ENCODE measurements at places on chromosomes 6 and 20.

- no peak for DNase-seq
Measured at GRCh38 chr6:169034516-169035167, 219.0 kb downstream of the THBS2 start.

- DNase-seq: no peak
Measured at GRCh38 chr6:56730663-56731529, 88.2 kb upstream of the DST start.

GRCh38 chr6:11416936-11417576 is 120.5 kb upstream of the TMEM170B start:
- DNase-seq: no peak

DNA sequence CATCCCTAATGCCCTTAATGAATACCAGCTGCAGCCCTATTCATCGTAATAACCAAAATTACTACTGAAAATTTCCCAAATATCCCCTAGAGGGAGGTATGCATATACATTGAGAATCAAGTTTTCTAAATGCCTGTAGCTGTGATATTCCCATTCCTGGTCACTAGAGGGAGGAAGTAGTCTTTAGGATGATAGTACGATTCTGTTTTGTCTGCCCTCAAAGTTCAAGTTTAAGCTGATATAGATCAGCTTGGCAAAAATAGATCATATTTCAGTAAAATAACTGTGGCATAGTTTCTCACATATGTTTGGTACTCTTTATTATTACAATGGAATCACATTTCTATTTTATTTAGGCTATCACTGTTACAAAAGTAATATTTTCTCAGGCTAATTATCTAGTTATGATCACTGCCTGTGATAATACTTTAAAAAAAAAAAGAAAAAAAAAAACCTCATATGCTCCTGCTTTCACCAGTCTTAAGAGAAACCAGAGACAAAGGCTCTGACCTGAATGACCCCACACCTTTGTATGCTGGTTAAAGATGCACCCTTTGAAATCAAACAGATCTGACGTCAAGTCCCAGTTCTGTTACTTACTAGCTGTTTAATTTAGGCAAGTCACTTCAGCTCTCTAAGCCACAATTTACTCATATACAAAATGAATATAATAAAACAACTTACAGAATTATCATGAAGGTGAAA is 11.0 kb downstream of the TSPYL1 start:
- no peak for DNase-seq

GRCh38 chr6:17093686-17094085 is 8.2 kb upstream of the STMND1 start:
- DNase-seq: no peak

DNA sequence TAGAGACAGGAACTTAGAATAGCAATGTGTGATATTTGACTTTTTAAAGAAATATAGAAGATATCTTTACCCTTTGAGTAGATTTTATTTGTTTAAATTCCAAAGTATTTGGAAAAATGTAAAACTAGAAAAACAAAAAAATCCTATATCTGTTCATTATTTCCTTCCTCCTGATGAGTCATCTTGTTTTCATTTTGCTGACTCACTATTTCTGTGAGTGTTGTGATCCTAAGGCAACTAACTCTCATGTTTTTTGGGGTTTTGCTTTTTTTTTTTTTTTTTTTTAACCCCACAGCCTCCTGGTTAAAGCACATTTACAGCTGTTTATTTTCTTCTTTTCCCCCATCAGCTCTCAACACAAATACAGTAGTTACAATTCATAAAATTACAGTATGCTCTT is 37.8 kb upstream of the THEMIS start:
- no peak for DNase-seq

DNA sequence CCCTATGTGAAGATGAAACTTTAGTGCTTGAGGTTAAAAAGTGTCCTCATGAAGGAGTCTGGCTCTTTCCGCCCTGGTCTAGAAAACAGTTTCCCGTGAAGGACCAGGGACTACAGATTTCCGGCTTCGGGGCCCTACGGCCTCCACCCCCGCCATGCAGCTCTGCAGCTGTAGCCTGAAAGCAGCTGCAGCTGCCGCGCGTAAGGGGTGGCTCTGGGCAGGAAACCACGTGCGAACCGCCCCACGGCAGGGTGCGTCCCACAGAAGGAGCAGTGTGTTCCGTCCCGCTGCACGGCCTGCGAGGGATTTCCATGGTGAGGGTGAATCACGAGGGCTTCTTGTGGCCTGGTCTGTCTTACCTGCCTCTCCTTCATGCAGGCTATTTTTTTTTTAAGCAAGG is 117.0 kb downstream of the ERMARD start:
- DNase-seq: peak; percentile 67

GRCh38 chr6:87669051-87669450 is 33.0 kb downstream of the AKIRIN2 start:
- no peak for DNase-seq

DNA sequence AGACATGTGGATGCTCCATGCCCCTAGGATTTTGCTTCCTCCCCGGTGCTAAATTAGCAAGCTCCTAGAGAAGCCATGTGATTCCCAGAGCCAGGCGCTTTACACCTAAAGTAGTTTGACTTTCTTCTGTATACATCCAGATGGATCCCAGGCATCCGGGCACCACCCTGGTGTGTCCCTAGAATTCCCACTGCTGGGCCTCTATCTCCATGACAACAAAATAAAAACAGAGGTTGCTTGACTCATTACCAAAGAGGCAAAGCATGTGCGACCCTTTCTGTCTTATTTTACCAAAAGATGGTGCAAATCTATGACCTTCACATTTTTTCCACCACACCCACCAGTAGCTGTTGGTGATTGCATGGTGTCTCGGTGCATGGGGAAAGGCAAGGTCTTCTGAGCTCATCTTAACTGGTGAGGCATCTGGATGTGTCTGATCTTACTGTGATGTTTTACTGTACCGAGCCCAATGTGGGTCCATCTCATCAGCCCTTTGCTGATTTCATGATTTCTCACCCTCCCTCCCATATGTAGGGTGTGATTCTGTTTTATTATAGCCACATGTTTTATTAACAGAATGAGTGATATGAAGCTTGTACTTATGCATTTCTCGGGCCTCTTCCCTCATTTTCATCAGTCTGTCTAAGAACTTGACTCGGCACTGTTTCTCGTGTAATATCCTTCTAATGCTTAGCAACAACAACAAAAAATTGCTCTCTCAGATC is 27.4 kb upstream of the VAPB start:
- DNase-seq: no peak

DNA sequence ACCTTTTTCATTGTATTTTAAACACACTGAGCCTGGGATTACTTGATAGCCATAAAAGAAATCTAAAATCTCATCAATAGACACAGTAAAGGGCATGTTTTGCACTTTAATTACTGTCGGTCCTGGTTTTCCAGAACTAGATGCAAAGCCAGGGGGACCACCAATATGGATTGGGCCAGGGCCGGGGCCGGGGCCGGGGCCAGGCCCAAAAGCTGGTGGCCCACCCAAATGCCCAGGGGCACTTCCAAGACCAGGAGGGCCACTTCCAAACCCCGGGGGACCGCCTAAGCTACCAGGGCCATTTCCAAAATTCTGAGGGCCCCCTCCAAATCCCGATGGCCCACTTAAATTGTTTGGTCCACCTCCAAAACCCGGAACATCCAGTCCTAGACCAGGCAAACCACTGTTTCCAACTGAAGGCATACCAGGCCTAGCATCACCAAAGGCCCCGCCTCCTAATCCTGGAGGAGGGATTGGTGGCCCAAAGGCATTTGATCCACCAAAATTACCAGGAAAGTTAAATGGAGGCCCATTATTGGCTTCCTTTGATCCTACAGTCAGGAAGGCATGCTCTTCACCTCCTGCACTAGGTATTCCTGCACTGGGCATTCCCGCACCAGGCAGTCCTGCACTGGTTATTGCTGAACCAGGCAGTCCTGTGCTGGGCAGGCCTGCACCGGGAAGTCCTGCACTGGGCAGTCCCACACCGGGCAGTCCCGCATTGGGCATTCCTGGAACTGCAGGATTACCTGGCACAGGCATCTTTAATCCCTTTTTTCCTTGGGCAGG is 11.9 kb downstream of the CPNE1 start:
- DNase-seq: no peak

DNA sequence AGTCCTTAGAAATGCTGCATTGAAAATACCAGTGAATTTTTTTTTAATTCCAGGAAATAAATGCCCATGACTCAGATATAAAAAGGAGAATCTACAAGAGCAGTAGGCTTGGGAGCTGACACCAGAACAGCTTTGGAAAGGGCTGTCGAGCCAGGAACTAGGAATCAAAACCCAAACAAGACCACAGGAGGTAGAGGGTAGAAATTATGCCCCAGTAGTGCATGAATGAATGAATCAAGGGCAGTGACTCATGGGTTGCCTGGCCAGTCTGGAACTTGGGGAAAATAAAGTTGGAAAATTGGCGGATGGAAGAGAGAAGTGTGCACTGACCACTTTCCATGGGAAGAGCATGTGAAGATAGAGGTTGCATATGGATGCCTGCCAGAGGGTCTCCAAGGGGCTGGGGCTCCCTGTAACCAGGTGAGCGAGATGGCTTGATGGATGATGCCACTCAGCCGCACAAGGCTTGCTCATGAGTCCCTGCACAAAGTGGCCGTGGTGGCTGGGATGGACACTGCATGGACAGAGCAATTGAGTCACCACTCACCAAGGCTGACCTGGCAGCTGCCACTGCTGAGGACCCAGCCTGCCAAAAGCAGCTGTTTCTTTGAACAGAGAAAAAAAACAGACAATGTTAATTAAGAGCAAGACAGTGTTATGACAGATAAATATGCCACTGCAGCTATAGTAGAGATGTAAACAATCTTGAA is 15.2 kb upstream of the MCCD1 start:
- DNase-seq: no peak

GRCh38 chr20:19285436-19285835 is 73.0 kb downstream of the SLC24A3 start:
- no peak for DNase-seq

- no peak for DNase-seq
Measured at GRCh38 chr6:41228616-41229015, 467 bp downstream of the TREML4 start.

GRCh38 chr6:135876058-135876457 is 24.6 kb downstream of the PDE7B start:
- no peak for DNase-seq

DNA sequence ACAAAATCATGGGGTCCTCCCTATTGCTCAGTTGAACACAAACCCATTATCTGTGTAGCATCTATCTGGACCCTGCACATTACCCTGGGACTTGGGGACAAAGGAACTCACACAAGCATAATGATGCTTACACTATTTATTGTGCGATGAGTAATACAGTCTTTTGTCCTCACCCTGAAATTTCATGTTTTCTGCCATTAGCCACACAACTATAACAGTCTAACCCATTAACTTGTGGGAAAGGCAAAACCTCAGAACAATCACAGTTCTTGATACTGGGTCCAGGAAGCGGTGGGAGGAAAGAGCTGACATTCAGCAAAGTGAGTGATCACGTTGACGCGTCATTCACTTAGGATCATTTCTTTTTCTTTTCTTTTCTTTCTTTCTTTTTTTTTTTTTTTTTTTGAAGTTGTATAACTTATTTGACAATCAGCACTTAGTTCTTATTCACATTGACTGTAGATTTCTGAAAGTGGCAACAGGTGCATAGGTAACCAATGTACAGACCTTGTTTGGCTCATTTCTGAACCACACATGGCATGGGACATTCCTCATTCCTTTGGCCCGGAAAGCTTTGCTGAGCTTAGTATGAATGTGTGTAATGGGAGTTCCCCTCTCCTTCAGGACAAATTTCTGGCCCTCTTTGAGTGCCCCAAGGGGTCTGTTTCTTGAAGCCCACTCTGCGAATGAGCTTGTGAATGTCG is 94.8 kb upstream of the CNKSR3 start:
- no peak for DNase-seq

DNA sequence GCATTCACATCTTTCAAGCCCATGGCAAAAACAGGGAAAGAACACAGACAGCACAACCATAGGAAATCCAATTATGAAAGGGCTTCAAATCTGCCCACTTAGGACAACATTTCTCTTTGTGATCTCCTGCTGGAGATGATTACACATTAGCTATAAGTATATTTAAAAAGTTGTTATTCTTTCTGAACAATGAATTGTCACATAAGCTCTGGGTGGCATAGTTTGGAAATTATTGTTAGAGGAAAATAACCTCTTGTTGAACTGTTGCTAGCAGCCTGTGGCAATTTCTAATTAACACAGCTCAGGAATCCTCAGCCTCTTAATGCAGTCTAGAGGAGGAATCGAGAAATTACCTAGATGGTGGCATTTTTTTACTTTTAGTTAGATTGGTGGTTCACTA is 54.9 kb downstream of the BCAS1 start:
- DNase-seq: no peak

DNA sequence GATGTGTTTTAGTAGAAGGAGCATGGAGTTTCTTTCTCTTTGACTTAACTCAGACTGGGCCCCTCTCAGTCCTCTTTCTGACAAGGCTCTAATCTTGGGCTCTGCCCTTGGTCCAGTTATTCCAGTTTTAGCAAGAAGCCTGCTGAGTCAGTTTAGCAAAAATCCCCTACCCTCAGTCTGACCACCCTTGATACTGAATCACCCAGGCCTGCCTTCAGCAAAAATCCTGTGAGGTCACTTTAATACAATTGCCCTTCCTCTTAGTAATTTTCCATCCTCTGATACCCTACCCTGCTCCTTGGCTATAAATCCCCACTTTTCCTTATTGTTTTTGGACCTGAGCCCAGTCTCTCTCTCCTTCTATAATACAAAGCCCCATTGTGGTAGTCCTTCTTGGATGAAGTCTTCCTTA is 326.7 kb upstream of the NOX3 start:
- DNase-seq: no peak

- no peak for DNase-seq
Measured at GRCh38 chr6:12208190-12208589, 82.0 kb upstream of the EDN1 start.

- DNase-seq: no peak
Measured at GRCh38 chr6:71403422-71404134, 115.0 kb downstream of the OGFRL1 start.

- DNase-seq: no peak
Measured at GRCh38 chr20:49543858-49544437, 24.0 kb downstream of the PTGIS start.

GRCh38 chr6:118383924-118384323 is 164.2 kb upstream of the PLN start:
- no peak for DNase-seq

- DNase-seq: no peak
Measured at GRCh38 chr6:158414851-158415262, 102.6 kb downstream of the TULP4 start.

DNA sequence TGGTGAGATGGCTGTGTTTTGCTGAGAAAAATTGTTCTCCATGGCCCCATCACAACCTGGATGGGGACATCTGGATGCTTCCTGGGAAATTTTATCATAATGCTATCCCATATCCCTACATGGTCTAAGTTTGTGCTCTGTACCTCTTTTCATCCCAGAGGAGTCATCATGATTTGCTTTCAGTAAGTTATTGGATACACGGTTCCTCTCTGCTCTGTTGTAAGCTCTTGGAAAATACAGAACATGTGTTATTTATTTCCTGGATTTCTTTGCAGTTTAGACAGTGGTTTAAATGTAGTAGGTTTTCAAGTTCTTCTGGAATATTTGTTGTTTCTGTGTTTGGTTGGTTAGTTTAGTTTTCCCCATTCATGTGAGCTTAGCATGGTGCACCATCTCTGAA is 129.2 kb upstream of the ECI2 start:
- DNase-seq: no peak

All from activated T-cell treated with anti-CD3 and anti-CD28 coated beads, Interleukin-2, amount 50 U/mL, for 24 hours (primary cell).